Cardiac muscle cell (in vitro differentiated cells and primary cell): ENCODE measurements at places on chromosomes 11 and 22. TPM values are rescaled to one million over a fixed set of nuclear protein-coding genes. Genes with fewer than 3 reads are reported as not detected.

The L3MBTL2 gene
- total RNA-seq, result 24.9 and 27.0 TPM in 2 replicates

DNA sequence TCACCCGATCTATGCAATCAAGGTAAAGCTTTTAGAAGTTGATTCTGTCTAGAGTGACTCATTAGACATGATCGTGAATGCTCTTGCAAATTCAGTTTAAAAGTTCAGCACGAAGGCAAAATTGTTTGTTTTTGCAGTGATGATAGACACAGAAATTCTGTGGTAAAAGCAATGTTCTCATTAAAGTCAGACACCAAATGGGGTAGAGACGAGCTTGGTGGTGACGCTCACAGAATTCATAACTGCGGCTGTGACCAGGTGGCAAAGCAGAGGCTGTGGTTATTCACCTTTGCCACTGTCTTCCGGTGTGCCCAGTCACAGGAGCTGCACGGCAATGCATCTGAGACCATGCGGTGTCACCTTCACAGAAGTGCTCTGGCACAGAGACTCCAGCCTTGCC is 83.4 kb downstream of the WNT7B start:
- no peaks in the 10 kb centered on the region for H3K36me3 ChIP-seq
- H3K4me1 ChIP-seq, result no peaks in the 10 kb centered on the region
- no peak overlapping the region for H3K4me3 ChIP-seq
- H3K27ac ChIP-seq, result no peak overlapping the region

DNA sequence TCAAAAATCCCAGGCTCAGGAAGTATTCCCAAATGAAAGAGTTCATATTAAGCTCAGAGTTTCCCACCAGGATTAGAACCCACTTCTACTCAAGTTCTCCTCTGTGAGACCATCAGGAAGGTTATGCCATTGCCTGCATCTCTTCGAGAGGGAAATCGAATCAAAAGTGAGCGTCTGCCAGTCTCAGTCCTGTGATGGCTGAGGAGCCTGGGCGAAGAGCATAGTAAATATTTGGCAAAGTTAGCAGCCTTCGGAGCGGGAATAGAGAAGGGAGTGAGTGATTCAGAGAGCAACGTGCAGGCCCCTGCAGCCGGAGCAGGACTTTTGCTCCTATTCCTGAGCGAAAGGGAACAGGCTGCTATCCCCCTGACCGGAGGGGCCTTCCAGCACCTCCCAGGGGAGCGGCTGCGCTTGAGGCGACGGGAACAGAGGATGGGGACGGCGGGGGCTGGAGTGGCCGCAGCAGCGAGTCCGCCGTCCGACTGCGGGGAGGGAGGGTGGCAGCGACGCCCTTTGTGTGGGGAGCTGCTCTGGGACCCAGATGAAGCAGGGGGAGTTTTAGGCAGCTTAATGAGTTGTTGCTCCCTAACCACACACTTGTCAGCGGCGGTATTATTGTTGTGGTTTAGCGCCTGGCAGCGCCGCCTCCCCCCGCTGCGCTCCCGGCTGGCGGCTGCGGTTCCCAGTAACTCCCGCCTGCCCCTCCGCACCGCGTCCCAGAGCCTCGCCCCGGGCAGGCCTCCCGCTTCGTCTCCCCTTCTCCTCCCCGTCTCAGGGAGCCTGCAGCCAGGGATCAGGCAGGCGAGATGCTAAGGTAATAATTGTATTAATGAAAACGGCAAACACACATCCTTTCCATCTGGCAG is 21.7 kb upstream of the NRGN start:
- no peaks in the 10 kb centered on the region for H3K36me3 ChIP-seq
- peak overlapping the region; percentile 30 for H3K4me3 ChIP-seq
- H3K27ac ChIP-seq, result no peak overlapping the region
- H3K4me1 ChIP-seq, result peaks cover 13% of the 10 kb centered on the region
- DNase-seq, result peak; percentile 27
- peaks cover 97% of the 10 kb centered on the region for H3K27me3 ChIP-seq

The DEPDC7 gene
- 2.6 and 3.8 TPM in 2 replicates for total RNA-seq

DNA sequence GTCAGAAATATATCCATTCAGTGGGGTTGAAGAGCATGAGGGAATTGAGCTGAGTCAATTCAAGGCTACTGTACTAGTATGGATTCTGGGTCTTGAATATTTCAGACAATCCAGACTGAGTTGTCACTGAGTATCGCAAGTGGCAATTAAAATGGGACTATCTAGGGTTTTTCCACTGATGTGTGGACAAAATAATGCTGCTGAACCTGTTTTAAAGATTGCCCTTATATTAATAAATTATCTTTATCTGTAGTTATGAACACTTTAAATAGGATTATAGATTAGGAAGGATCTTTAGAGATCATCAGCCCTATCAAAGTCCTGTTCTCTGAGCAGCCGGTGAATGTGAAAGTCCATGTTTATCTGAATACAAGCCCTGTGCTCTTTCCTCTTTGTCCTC is 478.3 kb upstream of the KIRREL3 start:
- H3K4me3 ChIP-seq, result no peak overlapping the region
- H3K27me3 ChIP-seq, result no peaks in the 10 kb centered on the region
- H3K36me3 ChIP-seq, result no peaks in the 10 kb centered on the region
- no peaks in the 10 kb centered on the region for H3K4me1 ChIP-seq
- H3K27ac ChIP-seq, result no peak overlapping the region

DNA sequence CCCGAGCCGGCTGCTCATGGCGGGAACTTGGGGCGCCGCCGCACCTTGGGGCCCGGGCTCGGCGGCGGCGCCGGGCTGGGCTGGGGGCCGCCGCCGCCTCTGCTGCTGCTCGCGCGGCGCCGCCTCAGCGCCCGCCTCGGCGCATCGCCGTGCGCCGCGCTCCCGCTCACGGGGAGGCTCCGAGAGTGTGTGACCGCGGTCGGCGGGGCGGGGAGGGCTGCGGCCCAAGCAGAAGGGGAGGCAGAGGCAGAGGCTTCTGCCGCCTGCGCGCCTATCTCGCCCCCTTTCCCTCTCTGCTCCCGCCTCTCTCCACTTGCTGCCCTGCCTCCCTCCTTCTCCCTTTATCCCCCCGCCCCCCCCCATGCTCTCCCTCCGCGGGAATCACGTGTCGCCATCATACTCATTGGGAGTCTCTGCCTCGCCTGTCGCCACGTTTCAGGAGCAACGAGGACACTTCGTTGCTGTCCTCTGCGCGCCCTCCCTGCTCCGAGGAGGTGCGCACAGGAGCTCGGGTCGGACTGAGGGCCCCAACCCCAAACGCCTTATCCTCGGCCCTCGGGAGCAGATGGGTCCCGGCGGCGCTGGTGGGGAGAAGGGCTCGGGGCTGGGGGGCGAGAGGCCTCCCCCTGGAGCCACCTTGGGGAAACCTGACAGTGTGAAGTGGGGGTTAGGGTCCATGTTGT is at the start of gene GUCY1A2:
GUCY1A2 (minus strand) TSS at position 258 of the 683 bp plus-strand sequence. CDS start 421 bp downstream, outside the sequence.
- H3K27ac ChIP-seq, result no peak within 1 kb of the TSS
- H3K4me1 ChIP-seq, result no peaks in the 10 kb centered on the region
- H3K36me3 ChIP-seq, result no peaks in the 10 kb centered on the region
- peak; percentile 50 for DNase-seq

DNA sequence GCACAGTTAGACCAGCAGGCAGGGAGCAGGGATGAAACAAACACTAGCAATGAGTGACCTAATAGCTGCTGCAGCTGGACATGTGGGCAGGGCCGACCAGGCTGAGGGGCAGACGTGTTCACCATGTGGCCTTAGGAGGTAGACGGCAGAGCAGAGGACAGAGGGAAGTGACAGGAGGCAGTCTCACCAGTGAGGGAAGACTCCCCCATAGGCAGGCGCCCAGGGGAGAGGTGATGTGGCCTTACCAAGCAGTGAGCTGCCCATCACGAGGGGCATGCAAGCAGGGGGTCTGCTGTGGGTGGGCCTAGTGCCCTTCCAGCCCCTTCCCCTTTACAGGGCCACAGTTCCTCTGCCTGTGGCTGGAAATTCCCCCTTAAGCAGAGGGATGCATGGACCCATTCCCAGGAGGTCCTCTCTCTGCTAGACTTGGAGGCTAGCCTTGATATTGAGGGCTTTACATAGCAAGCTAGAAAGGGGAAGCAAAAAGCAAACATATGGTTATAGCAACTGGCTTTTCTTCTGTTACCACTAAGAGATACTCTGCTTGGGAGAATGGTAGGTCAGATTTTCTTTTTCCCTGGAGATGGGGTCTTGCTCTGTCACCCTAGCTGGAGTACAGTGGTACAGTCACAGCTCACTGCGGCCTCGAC is 67.6 kb downstream of the MPPED1 start:
- DNase-seq, result no peak
- no peaks in the 10 kb centered on the region for H3K4me1 ChIP-seq
- H3K27ac ChIP-seq, result no peak overlapping the region
- H3K4me3 ChIP-seq, result no peak overlapping the region

DNA sequence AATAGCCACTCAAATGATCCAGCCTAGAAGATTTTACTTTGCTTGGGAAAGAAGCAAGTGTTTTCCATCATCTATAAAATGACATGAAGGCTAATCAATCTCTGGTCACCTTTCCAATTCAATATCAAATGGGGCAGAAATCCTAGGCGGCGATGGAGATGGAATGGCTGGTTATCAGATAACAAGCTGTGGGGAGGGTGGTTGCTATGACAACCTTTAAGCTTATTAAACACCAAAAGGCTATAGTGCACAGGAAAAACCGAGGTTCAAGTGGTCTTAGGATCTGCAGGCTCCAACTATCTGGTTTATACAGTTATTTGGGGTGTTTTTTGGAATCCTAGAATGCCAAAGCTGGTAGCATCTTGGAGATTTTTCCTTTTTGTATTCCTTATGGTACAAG is 13.9 kb upstream of the BSX start:
- no peak overlapping the region for H3K27ac ChIP-seq
- no peaks in the 10 kb centered on the region for H3K27me3 ChIP-seq
- no peaks in the 10 kb centered on the region for H3K4me1 ChIP-seq
- H3K4me3 ChIP-seq, result no peak overlapping the region

GRCh38 chr11:126646701-126647557 is 291.4 kb downstream of the ST3GAL4 start:
- no peaks in the 10 kb centered on the region for H3K36me3 ChIP-seq
- H3K27ac ChIP-seq, result no peak overlapping the region
- DNase-seq, result peak; percentile 11
- H3K27me3 ChIP-seq, result no peaks in the 10 kb centered on the region
- no peak overlapping the region for H3K4me3 ChIP-seq

The SLC22A25 gene
- total RNA-seq, result not detected in 2 replicates

- DNase-seq, result peak; percentile 10
- peak overlapping the region; percentile 54 for H3K4me3 ChIP-seq
- H3K4me1 ChIP-seq, result peaks cover 20% of the 10 kb centered on the region
Measured at GRCh38 chr22:30422481-30423300, 2.9 kb upstream of the MTFP1 start.

- no peak overlapping the region for H3K27ac ChIP-seq
- H3K36me3 ChIP-seq, result no peaks in the 10 kb centered on the region
- peak; percentile 79 for DNase-seq
- H3K27me3 ChIP-seq, result no peaks in the 10 kb centered on the region
- no peak overlapping the region for H3K4me3 ChIP-seq
- peaks cover 9% of the 10 kb centered on the region for H3K4me1 ChIP-seq
Measured at GRCh38 chr11:122784325-122784955, 53.9 kb upstream of the CRTAM start.

DNA sequence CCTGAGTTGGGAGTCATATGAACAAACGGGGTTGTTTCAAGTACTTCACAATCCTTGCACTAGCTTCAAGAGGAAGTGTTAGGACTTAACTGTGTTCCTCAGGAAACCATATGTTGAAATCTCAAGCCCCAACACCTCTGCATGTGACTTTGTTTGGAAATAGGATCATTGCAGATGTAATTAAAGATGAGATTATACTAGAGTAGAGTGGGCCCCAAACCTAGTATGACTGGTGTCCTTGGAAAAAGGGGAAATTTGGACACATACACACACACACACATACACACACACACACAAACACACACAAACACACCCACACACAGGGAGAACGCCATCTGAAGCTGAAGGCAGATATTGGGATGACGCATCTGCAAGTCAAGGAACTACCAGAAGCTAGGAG is 6.4 kb upstream of the CEP295 start:
- H3K27me3 ChIP-seq, result peaks cover 12% of the 10 kb centered on the region
- H3K36me3 ChIP-seq, result no peaks in the 10 kb centered on the region
- DNase-seq, result no peak
- H3K4me3 ChIP-seq, result no peak overlapping the region
- H3K4me1 ChIP-seq, result no peaks in the 10 kb centered on the region

- peaks cover 4% of the 10 kb centered on the region for H3K36me3 ChIP-seq
- no peak overlapping the region for H3K27ac ChIP-seq
- H3K4me1 ChIP-seq, result peaks cover 21% of the 10 kb centered on the region
- H3K27me3 ChIP-seq, result no peaks in the 10 kb centered on the region
- DNase-seq, result no peak
- H3K4me3 ChIP-seq, result no peak overlapping the region
Measured at GRCh38 chr22:38236786-38237185, 35.0 kb downstream of the MAFF start.

GRCh38 chr11:134662629-134663360 is 250.8 kb upstream of the B3GAT1 start:
- no peaks in the 10 kb centered on the region for H3K4me1 ChIP-seq
- H3K4me3 ChIP-seq, result no peak overlapping the region

The KRTAP5-5 gene
- not detected in 2 replicates for total RNA-seq

The PLEKHA7 gene
- 65.0 and 167 TPM in 2 replicates for total RNA-seq

- no peaks in the 10 kb centered on the region for H3K36me3 ChIP-seq
- no peaks in the 10 kb centered on the region for H3K4me1 ChIP-seq
- no peak for DNase-seq
- no peak overlapping the region for H3K4me3 ChIP-seq
- H3K27ac ChIP-seq, result no peak overlapping the region
Measured at GRCh38 chr22:38138961-38139360, 28.5 kb upstream of the BAIAP2L2 start.

DNA sequence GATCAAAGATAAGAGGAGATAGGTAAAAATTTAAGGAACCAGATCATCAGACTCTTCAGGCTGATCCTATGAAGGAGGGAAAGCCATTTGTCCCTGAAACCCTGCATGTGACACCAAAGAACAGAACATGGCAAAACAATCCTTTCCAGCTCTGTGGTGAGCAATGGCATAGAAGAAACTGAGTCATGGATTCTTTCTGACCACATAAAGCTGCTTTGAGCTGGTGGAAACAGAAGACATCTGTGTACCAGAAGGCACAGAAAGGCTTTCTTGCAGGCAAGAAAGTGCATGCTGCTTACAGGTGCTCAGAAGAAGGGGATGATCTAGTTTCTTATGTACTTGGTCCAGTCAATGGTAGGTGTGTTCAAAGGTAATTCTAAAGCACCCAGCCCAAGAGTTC is 45.0 kb upstream of the APOA1 start:
- no peak overlapping the region for H3K4me3 ChIP-seq
- no peaks in the 10 kb centered on the region for H3K27me3 ChIP-seq
- no peak overlapping the region for H3K27ac ChIP-seq
- DNase-seq, result no peak
- H3K4me1 ChIP-seq, result no peaks in the 10 kb centered on the region

DNA sequence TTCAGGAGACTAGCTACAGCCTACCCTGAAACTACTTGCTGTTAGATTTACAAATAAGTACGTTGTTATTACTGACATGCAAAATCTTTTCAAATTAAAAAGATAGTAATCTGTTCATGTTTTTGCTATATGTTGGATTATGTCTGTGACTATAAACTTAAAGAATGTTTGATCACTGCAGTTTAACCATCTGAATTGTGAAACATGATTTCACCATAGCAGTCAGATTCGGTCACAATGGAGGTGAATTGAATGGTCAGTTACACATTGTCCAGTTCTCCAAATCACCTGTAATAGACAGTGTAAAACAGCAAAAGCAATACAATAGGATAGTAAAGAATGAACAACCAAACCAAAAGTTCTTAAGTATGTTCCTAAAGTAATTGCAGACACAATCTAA is 43.3 kb downstream of the CCDC83 start:
- H3K27me3 ChIP-seq, result no peaks in the 10 kb centered on the region
- H3K27ac ChIP-seq, result no peak overlapping the region
- H3K36me3 ChIP-seq, result no peaks in the 10 kb centered on the region
- no peak overlapping the region for H3K4me3 ChIP-seq
- DNase-seq, result peak; percentile 2
- H3K4me1 ChIP-seq, result no peaks in the 10 kb centered on the region
